Fibroblast of lung (primary cell): ENCODE measurements at places on chromosomes 7 and 10. TPM values are rescaled to one million over a fixed set of nuclear protein-coding genes. Genes with fewer than 3 reads are reported as not detected.

CTTNBP2 gene
- 4.4 and 8.3 TPM in 2 replicates for total RNA-seq

TMEM196 gene
- total RNA-seq = not detected in 2 replicates

CNNM1 gene
- total RNA-seq = 0.51 and 0.66 TPM in 2 replicates

HILPDA gene
- 17.7 and 30.8 TPM in 2 replicates for total RNA-seq

PDCD4 gene
- 61.4 and 83.7 TPM in 2 replicates for total RNA-seq

PTF1A gene
- not detected in 2 replicates for total RNA-seq

GSTO2 gene
- total RNA-seq = 2.1 and 3.1 TPM in 2 replicates

RNF133 gene
- total RNA-seq = 0.26 and 0.50 TPM in 2 replicates

GPC2 gene
- total RNA-seq = 1.8 and 2.3 TPM in 2 replicates

CNTNAP2 gene
- not detected in 2 replicates for total RNA-seq

NPSR1 gene
- not detected in 2 replicates for total RNA-seq

BTBD16 gene
- not detected in 2 replicates for total RNA-seq

LDB3 gene
- total RNA-seq = under 0.01 TPM in 2 replicates

PNLIPRP1 gene
- total RNA-seq = not detected in 2 replicates

HOGA1 gene
- total RNA-seq = 1.0 and 1.5 TPM in 2 replicates

ANXA8 gene
- total RNA-seq = 0.26 TPM in 1 of 2 replicates, not detected in the other

ARMH3 gene
- 8.5 and 14.5 TPM in 2 replicates for total RNA-seq

GSDME gene
- total RNA-seq = 40.1 and 57.1 TPM in 2 replicates

SFMBT2 gene
- total RNA-seq = 2.5 and 2.8 TPM in 2 replicates

SPDYE16 gene
- 0.17 and 0.51 TPM in 2 replicates for total RNA-seq

FEZF1 gene
- not detected in 2 replicates for total RNA-seq
